ENCODE measurements at places on chromosomes 7 and 10.
A peak's percentile ranks its signal among the peaks of the same experiment; 100 is the strongest.

GRCh38 chr7:55509322-55509721, 63.0 kb downstream of the VOPP1 start:
- DNase-seq: peak; percentile 93

GRCh38 chr7:43462836-43463235, 120.1 kb upstream of the STK17A start:
- DNase-seq: no peak

GRCh38 chr7:122675011-122675410, 23.9 kb downstream of the RNF133 start:
- no peak for DNase-seq

- peak; percentile 87 for DNase-seq
Observed at GRCh38 chr10:124722798-124723783, 21.1 kb downstream of the FAM53B start.

DNA sequence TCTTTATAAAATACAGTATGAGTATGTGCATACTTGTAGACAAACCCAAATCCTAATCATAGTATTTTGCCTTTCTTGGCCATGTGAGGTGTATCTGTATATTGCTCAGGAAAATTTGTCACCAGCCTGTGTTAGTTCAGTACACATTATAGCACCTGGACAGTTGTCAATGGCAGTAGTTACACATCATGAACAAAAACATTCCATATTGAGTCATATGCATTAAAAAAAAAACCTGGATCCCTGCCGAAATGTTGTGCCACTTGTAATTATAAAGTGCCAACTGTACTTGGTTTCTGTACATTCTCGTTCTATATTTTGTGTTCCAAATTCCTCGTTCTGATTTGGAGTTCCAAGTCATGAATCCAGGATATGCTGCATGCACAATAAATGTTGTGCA, 410.4 kb downstream of the INHBA start:
- no peak for DNase-seq

Measured in inflammatory macrophage (primary cell).